AG09319 (cell line): ENCODE measurements at places on chromosomes 16 and 17.
A peak's percentile ranks its signal among the peaks of the same experiment; 100 is the strongest.

DNA sequence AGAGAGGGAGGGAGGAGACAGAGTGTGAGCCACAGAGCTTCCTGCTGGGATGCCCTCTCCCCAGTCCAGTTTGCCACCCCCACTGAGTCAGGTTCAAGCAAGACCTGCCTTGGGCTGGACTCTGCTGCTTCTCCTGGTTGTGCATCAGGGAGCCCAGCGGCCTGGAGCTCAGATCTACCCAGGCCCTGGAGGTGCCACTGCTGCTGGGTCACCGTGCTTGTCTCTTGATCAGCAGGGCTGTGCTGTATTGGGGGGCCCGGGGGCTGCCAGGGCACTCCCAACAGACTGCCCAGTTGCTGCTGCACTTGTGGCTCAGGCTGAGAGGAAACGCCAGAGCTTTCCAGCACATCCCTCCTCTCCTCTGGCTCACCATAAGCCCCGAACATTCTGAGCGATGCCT is 8.9 kb downstream of the TLE7 start:
- DNase-seq = no peak

GRCh38 chr16:67055712-67056487 is 27.0 kb downstream of the CBFB start:
- DNase-seq = peak; percentile 28

DNA sequence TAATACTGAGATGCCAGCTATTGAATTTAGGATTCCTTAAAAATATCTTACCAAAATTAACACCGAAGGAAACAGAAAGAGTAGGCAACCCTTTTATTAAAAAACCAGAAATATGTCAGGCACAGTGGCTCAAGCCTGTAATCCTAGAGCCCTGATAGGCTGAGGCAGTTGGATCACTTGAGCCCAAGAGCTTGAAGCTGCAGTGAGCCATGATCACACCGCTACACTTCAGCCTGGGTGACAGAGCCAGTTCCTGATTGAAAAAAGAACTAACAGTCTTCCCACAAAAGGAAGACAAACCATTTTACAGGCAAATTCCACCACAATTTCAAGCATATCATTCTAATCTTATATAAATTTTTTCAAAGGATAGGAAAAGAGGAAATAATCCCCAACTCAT is 15.6 kb downstream of the SLFN12 start:
- no peak for DNase-seq

GRCh38 chr16:77711179-77711578 is 11.1 kb upstream of the NUDT7 start:
- DNase-seq = no peak

- no peak for DNase-seq
Observed at GRCh38 chr16:66406534-66407221, 20.4 kb upstream of the BEAN1 start.

DNA sequence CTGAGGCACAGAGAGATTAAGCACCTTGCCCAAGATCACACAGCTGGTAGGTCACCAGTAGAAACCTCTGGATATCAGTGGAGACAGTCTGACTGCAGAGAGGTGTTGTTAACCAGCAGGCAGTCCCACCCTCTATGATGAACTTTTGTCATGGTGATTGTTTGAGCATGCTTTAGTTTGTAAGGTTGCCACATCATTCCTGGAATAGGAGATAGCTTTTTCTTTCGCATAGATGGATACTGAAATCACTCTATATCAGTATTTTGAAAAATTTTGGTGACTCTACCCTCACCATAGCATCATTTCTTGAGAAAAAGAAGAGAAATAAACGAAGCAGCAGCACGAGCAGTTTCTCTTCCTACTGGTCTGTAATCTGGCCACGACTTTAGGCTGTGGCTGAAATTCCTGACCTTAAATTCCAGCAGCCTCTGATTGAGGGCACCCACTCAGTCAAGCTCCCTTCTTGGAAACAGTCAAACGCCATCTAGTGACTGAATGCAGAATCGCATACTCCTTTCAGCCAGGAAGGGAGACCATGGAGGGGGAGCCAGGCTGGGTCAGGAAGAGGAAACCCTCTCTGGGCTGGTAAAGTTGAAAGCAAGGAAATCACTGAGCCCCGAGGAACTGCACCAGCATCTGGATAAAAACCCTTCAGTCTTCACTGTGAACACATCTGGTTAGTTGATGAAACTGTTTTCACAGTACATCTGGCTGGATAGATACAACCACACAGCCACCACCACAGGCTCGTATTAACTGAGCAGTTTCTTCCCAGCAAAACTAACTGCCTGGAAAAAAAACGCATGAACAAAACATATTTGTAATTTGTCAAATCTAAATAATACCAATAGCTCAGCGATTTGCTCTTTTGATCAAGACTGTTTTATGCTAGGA is 108.5 kb upstream of the XYLT1 start:
- peak; percentile 76 for DNase-seq

DNA sequence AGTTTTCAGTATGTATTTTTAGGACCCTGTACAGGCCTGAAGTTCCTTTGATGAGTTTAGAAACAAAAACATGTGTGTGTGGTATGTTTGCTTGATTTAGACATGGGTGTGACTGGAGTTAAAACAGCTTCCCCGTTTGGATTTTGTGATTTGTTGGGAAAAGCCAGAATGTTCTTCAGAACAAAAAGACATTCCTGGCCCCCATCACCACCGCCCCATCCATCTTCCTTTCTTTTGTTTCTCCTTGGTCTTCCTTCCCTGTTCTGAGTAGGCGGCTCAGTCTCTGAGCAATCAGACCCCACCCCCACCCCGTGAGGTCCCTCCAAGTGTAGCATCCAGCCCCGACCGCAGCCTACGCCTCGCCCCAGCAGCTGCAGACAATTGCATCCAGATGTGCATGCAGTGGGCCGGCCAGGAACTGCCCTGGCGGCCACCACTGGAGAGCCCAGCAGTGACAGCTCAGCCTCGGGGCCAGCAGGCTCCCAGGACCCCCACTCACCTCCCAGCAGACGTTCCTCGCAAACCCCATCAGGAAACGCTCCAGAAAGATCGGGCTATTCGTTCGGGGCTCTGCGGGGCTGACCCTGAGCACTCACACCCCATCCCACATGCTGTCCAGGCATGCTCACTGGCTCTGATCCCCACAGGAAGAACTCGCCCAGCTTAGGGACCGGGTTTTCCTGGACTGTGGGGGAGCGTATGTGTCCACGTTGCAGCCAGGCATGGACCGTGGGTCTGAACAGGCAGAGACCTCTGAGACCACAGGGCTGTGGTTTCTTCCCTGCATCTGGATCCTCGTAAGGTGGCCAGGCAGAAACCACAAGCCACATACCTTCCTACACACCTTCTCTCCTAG is 99.8 kb upstream of the CDH5 start:
- peak; percentile 90 for DNase-seq

GRCh38 chr16:79845033-79845733 is 244.6 kb upstream of the MAF start:
- no peak for DNase-seq

- no peak for DNase-seq
Observed at GRCh38 chr16:12613131-12613991, 190.3 kb downstream of the CPPED1 start.

DNA sequence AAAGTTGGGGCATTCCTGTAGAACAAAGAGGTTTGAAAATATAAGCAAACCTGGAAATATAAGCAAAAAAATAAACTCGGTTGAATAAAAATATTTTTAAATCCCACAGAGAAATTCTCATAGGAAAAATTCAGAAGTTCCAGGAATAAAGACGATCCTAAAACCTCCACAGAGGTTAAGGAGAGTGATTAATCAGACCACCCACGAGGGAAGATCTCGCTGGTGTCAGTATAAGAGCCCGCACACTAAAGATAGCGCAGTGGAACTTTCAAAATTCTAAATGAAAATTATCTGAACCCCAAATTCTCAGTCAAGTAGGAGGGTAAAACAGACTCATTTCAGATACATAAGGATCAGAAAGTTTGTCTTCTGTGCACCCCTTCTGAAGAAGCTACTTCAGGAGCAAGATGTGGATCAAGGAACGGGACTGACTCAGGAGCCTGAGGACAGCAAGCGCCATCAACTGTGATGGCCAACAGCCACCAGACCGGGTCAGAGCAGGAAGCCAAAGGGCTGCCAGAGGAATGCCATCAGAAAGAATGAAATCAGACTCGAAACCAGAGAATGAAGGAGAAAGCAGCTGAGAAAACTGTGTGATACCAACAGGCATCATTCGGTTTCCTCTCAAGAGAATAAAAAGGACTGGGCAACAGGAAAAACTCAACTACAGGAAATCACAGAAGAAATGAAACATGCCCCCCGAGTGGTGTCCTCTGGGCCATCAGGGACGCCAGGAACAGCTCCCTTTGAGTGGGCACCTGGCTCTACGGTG is 66.9 kb downstream of the CYTH1 start:
- no peak for DNase-seq

DNA sequence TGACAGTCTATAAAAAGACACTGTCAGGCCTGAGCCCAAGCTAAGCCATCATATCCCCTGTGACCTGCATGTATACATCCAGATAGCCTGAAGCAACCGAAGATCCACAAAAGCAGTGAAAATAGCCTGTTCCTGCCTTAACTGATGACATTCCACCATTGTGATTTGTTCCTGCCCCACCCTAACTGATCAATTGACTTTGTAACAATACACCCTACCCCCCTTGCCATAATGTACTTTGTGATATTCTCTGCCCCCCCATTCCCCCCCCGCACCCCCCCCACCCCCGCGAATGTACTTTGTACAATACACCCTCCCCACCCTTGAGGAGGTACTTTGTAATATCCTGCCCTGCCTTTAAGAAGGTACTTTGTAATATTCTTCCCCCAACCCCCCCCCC is 82.2 kb upstream of the MED13 start:
- DNase-seq = no peak

GRCh38 chr16:69465083-69465721 is 40.8 kb downstream of the CYB5B start:
- DNase-seq = no peak

DNA sequence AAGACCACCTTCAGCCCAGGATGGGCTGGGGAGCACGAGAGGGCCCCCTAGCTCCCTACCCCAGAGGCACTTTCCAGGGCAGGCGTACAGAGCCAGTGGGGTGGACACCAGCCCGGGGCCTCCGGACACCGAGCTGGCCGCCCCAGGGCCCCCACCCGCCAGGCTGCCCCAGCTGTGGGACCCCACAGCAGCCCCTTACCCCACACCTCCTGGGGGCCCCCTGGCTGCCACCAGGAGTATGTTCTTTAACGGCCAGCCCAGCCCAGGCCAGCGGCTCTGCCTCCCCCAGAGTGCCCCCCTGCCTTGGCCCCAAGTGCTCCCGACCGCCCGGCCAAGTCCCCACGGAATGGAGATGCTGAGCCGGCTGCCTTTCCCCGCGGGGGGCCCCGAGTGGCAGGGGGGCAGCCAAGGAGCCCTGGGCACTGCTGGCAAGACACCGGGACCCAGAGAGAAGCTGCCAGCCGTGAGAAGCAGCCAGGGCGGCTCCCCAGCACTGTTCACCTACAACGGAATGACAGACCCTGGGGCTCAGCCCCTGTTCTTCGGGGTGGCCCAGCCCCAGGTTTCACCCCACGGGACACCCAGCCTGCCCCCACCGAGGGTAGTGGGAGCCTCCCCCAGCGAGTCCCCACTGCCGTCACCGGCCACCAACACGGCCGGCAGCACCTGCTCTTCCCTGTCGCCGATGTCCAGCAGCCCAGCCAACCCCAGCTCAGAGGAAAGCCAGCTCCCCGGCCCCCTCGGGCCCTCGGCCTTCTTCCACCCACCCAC is 24.3 kb upstream of the ZFPM1 start:
- no peak for DNase-seq

- no peak for DNase-seq
Observed at GRCh38 chr17:57622683-57623433, 122.2 kb downstream of the CCDC182 start.

GRCh38 chr17:71378036-71378435 is 742.8 kb upstream of the SOX9 start:
- no peak for DNase-seq

- no peak for DNase-seq
Observed at GRCh38 chr17:19254651-19255050, 17.5 kb downstream of the EPN2 start.

DNA sequence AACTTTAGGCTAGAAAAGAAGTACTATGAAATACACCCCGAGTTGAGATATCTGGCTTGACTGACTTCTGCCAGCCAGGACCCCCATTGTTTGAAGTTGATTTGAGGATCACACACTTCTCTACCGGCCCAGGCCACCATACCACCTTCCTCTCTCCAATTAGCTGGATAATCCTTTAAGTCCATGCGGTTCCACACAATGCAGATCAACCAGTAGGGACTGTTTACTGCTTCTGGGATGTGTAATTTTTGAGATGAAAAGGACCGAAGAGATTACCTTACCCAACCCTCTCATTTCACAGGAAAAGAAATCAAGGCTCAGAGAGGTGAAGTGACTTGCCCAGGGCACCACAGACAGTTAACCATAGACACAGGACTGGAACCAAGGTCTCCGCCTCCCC is 20.5 kb downstream of the ERN1 start:
- no peak for DNase-seq

- DNase-seq = no peak
Observed at GRCh38 chr17:80269405-80269807, 8.8 kb downstream of the RNF213 start.

DNA sequence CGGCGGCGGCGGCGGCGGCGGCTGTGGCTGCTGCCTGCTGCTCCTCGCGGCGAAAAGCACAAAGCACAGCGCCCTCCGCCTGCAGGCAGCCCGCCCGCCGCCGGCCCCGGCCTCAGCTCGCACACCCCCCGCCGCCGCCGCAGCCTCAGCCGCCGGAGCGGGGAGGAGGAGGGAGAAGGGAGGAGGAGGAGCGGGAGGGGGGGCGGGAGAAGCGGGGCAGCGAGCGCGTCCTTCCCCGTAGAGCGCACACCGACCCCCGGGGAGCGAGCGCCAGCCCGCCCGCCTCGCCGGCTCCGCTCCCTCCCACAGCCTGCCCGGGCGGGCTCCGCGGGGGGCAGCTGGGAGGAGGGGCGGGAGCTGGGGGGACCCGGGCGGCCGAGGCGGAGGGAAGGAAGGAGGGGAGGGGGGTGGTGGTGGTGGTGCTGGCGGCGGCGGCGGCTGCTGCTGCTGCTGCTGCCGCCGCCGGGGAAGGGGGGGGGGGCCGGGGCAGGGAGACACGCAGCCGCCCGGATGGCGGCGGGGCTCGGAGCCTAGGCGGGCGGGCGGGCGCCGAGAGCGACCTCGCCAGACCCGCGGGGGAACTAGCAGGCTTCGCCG is at the start of gene UBTF:
Gene UBTF (minus strand): TSS at position 60 of the 597 bp plus-strand sequence. CDS start 1,446 bp downstream, outside the sequence.
- DNase-seq = no peak

GRCh38 chr16:78972006-78972405 is 628.5 kb downstream of the MAF start:
- DNase-seq = no peak
